ENCODE measurements at places on chromosomes 3 and 15.

GRCh38 chr3:52245322-52246263, at the start of gene PPM1M:
TSS of gene PPM1M (plus strand) at chr3:52245759. CDS start at chr3:52245825, 66 bp downstream.
- no peaks in the 10 kb centered on the region for H3K27me3 ChIP-seq
- H3K27ac ChIP-seq, result peak within 1 kb of the TSS; percentile 92
- peak within 1 kb of the TSS; percentile 87 for H3K4me3 ChIP-seq
- H3K4me1 ChIP-seq, result peaks cover 88% of the 10 kb centered on the region
- peak; percentile 75 for DNase-seq

- no peak overlapping the region for H3K4me3 ChIP-seq
- H3K4me1 ChIP-seq, result no peaks in the 10 kb centered on the region
- H3K27ac ChIP-seq, result no peak overlapping the region
- H3K27me3 ChIP-seq, result peaks cover 24% of the 10 kb centered on the region
- no peaks in the 10 kb centered on the region for H3K36me3 ChIP-seq
- no peak for DNase-seq
Observed at GRCh38 chr15:68028137-68028887, 25.8 kb upstream of the PIAS1 start.

- H3K4me3 ChIP-seq, result no peak overlapping the region
- DNase-seq, result no peak
- no peaks in the 10 kb centered on the region for H3K27me3 ChIP-seq
Observed at GRCh38 chr3:78076379-78076778, 1036.5 kb downstream of the ROBO2 start.

DNA sequence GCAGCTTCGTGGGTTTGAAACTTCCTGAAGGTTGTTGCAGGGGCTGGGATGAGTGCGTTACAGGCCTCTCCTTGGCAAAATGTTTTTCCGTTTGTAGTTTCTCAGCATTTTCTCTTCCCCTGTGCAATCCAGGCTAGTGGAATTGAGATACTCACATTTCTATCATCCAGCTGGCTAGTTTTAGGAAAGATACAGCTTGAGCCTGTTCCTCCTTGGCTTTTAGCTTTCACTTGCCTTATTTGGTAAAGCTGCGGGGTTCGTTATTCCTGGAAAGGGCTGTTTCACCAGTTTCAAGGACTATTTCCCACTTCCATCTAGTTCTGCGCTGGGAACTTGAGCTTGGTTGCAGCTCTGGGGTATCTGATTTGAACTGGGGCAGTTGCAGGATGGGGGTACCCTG, 90.3 kb downstream of the ITPR1 start:
- no peak overlapping the region for H3K4me3 ChIP-seq
- no peaks in the 10 kb centered on the region for H3K27me3 ChIP-seq
- DNase-seq, result no peak

- H3K36me3 ChIP-seq, result no peaks in the 10 kb centered on the region
- peaks cover 2% of the 10 kb centered on the region for H3K4me1 ChIP-seq
- H3K4me3 ChIP-seq, result no peak overlapping the region
- H3K27me3 ChIP-seq, result peaks cover 4% of the 10 kb centered on the region
Observed at GRCh38 chr15:73647259-73648013, 14.2 kb upstream of the NPTN start.

GRCh38 chr3:147422601-147423536, 13.7 kb downstream of the ZIC1 start:
- no peak for DNase-seq
- H3K4me3 ChIP-seq, result no peak overlapping the region
- peaks cover 3% of the 10 kb centered on the region for H3K36me3 ChIP-seq

DNA sequence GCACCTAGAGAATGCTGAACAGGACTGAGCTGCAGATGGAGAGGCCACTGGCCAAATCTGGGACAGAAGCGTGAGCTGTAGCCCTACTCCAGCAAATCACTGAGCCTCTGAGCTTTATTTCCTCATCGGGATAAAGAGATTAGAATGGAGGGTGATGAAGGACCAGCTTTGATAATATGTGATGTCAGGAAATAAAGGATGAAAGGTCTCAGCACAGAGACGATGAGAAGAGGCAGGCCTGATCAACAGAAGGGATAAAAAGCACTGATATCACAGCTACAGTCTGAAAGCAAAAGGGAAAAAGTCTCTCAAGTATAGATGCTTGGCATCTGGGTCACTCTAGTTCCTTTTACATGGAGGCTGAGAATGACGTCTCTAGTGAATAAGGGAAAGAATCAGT, 70.0 kb downstream of the DHX30 start:
- no peak overlapping the region for H3K27ac ChIP-seq
- H3K27me3 ChIP-seq, result no peaks in the 10 kb centered on the region
- H3K36me3 ChIP-seq, result peaks cover 35% of the 10 kb centered on the region
- peaks cover 10% of the 10 kb centered on the region for H3K4me1 ChIP-seq
- no peak for DNase-seq

DNA sequence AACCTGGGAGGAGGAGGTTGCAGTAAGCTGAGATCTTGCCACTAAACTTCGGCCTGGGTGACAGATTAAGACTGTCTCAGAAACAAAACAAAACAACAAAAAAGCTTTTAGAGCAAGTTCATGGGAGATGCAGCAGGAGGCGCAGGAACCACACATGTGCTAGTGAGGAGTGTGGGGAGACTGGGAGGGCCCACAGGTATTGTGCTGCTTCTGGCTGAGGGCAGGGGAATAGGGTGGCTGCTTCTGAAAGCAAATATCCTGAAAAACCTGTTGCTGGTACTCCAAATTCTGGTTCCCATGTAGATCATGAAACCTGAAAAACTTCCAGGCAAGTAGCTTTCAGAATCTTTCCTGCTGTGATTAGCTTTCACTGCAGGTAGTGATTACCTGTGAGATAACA, 22.1 kb downstream of the TYRO3 start:
- H3K27me3 ChIP-seq, result peaks cover 61% of the 10 kb centered on the region
- no peak overlapping the region for H3K27ac ChIP-seq
- H3K4me3 ChIP-seq, result no peak overlapping the region
- DNase-seq, result no peak

GRCh38 chr15:59138243-59138642, 33.3 kb downstream of the CCNB2 start:
- no peaks in the 10 kb centered on the region for H3K27me3 ChIP-seq
- peaks cover 38% of the 10 kb centered on the region for H3K4me1 ChIP-seq
- H3K27ac ChIP-seq, result no peak overlapping the region
- H3K36me3 ChIP-seq, result peaks cover 50% of the 10 kb centered on the region

DNA sequence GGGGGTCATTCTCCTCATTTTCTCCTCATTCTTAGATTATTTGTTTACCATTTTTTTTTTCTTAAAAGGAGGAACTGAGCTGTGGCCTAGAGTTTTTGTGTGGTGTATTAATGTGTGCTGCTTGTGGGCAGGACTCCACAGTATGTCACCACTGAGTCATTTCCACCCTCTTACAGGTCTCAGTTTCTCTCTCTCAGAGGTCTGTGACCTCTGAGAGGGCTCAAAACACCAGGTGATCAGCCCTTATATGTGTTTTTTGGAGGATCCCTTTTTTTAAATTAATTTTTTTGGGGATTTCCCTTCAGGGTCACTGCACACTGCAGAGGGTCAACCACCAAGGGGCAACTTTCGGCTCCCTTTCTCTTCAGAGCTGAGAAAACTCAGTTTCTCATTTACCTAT, 166.4 kb downstream of the SUCNR1 start:
- no peaks in the 10 kb centered on the region for H3K36me3 ChIP-seq
- peaks cover 4% of the 10 kb centered on the region for H3K4me1 ChIP-seq
- DNase-seq, result no peak
- no peak overlapping the region for H3K27ac ChIP-seq
- H3K4me3 ChIP-seq, result no peak overlapping the region

- peaks cover 15% of the 10 kb centered on the region for H3K4me1 ChIP-seq
- H3K27ac ChIP-seq, result no peak overlapping the region
- DNase-seq, result no peak
Observed at GRCh38 chr3:107664614-107665013, 141.9 kb downstream of the BBX start.

- H3K4me3 ChIP-seq, result no peak overlapping the region
- peaks cover 8% of the 10 kb centered on the region for H3K27me3 ChIP-seq
- H3K36me3 ChIP-seq, result no peaks in the 10 kb centered on the region
- no peak overlapping the region for H3K27ac ChIP-seq
Observed at GRCh38 chr3:160134964-160135363, 90.3 kb upstream of the C3orf80 start.

DNA sequence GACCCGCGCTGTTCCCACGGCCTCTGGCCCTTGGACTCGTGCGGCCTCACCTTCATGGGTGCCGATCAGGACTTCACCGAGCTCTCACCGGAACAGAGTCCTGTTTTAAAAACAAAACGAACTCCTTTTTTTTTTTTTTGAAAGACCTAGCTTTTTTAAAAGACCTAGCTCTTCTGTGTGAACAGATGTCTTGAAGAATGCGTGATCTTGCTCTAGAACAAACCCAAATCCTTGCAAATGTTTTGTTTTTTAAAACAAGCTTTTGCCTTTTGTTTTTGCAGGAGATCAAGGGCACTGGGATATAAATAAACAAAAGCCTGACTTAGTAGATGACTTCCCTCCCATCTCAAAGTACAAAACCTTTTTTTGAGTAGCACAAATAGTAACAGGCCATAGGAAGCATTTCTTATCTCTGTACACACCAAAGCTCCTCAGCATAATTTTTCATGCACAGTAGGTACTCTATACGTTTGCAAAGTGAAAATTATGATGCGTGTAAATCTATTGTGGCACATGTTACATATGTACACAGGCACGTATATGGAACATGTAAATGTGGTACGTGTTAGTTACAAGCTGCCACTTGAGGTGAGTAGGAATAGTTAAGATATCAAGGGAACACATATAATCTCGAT, 1.1 kb upstream of the MSL2 start:
- DNase-seq, result no peak
- H3K4me3 ChIP-seq, result peak overlapping the region; percentile 99
- peaks cover 19% of the 10 kb centered on the region for H3K4me1 ChIP-seq
- peak overlapping the region; percentile 96 for H3K27ac ChIP-seq
- H3K36me3 ChIP-seq, result peaks cover 26% of the 10 kb centered on the region

- DNase-seq, result no peak
- no peaks in the 10 kb centered on the region for H3K27me3 ChIP-seq
- H3K4me3 ChIP-seq, result no peak overlapping the region
- H3K27ac ChIP-seq, result no peak overlapping the region
Observed at GRCh38 chr3:183664913-183665381, 29.5 kb downstream of the KLHL24 start.

DNA sequence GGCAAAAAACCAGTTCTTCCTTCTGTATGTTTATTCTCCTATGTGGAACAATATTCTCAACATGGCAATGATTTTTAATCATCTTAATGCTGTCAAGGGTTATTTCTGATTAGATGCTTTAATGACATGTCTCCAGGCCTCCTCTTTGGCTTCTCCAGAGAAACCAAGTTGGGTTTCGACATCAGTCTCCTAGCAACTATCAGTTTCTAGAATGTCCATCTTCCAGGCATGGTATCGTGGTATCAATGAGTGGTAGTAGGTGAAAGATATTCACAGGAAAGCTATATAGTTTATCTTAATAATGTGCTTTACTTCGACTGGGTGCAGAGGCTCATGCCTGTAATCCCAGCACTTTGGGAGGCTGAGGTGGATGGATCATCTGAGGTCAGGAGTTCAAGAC, 128.5 kb downstream of the C3orf70 start:
- H3K4me3 ChIP-seq, result no peak overlapping the region
- H3K4me1 ChIP-seq, result no peaks in the 10 kb centered on the region
- DNase-seq, result no peak
- H3K27ac ChIP-seq, result no peak overlapping the region

DNA sequence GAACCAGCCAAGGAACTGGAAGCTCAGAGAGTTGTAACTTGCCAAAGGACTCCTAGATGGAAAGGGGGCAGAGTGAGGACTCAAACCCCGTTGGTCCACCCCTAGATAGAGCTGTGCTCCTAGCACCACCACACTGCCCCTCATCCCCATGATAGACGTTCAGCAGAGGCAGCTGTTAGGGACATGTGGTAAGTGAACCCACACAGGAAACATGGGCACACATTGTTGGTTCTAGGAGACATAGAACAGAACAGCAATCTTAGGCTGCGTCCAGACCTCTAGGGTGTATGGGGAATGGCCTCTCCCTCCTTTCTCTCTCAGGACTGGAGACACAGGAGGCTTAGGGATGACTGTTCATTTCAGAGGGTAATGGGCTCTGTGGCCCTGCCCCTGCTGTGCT, 102.7 kb downstream of the ANP32A start:
- DNase-seq, result no peak
- H3K36me3 ChIP-seq, result no peaks in the 10 kb centered on the region
- H3K4me3 ChIP-seq, result no peak overlapping the region
- no peak overlapping the region for H3K27ac ChIP-seq

DNA sequence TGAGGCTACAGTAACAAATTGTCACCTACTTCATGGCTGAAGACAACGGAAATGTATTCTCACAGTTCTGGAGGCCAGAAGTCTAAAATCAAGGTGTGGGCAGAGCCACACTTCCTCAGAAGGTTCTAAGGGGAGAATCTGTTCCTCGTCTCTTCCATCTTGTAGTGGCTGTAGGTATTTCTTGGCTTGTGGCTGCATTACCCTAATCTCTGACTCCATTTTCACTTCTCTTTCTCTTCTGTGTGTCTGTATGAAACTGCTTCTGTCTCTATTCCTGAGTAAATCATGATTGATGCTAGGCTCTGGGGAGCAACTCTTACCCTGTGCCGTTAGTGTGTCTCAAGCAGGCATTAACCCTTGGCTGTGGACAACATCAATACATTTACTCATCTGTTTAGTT, 164.7 kb downstream of the SQOR start:
- H3K27ac ChIP-seq, result no peak overlapping the region
- H3K27me3 ChIP-seq, result peaks cover 7% of the 10 kb centered on the region
- no peaks in the 10 kb centered on the region for H3K36me3 ChIP-seq
- H3K4me3 ChIP-seq, result no peak overlapping the region

DNA sequence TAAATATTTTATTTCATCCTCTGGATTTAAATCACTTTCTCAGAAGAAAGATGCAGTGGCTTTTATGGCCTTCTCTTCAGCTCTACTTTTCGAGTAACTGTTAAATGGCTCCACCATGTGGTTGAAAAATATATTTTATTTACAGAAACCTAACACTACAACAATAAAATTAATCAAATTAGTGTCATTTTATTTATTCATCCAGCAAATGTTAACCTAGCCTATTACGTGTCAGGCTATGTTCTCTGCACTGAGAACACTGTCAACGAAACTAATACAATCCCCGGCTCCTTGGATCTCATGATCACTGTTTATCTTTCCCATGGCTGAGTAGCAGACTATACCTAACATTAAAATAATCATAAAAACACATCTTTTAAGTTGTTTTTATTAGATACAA, 148.0 kb upstream of the OSTN start:
- H3K4me1 ChIP-seq, result no peaks in the 10 kb centered on the region
- no peak overlapping the region for H3K27ac ChIP-seq
- H3K27me3 ChIP-seq, result no peaks in the 10 kb centered on the region

DNA sequence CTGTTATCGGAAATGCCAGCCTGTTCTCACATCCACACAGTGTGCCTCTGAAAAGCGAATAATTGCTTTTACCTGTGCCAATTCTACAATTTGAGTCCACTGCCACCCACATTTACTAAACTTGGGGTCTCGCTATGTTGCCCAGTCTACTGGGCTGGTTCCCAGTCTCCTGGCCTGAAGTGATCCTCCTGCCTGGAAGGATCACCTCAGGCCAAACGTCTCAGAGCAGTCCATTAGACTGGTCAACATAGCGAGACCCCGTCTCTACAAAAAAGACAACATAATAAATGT, 827 bp upstream of the INO80 start:
- H3K27ac ChIP-seq, result peak overlapping the region; percentile 98
- DNase-seq, result no peak
- peaks cover 9% of the 10 kb centered on the region for H3K36me3 ChIP-seq
- H3K27me3 ChIP-seq, result peaks cover 6% of the 10 kb centered on the region
- H3K4me3 ChIP-seq, result peak overlapping the region; percentile 88
